H9 (cell line): ENCODE measurements at places on chromosomes 2 and 18.

DNA sequence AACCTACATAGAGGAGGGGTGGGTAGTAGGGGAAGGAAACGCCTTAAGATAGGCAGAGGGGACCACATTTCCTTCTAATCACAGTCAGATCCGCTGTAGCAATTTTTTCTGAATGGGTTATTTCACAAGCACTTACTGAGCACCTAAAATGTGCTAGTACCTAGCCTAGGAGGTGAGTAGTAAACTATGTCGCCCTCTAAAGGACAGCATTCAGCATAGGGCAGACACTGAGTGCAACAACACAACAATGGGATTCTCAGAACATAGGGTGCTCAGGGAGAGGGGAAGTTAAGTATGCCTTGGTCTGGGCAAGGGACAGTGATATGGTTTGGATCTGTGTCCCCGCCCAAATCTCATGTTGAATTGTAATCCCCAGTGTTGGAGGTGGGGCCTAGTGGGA is 166.1 kb upstream of the RAB6C start:
- DNase-seq: no peak

GRCh38 chr2:129709001-129709955 is 270.2 kb upstream of the RAB6C start:
- peak; percentile 26 for DNase-seq

- DNase-seq: no peak
Measured at GRCh38 chr2:207223051-207223450, 57.3 kb upstream of the KLF7 start.

DNA sequence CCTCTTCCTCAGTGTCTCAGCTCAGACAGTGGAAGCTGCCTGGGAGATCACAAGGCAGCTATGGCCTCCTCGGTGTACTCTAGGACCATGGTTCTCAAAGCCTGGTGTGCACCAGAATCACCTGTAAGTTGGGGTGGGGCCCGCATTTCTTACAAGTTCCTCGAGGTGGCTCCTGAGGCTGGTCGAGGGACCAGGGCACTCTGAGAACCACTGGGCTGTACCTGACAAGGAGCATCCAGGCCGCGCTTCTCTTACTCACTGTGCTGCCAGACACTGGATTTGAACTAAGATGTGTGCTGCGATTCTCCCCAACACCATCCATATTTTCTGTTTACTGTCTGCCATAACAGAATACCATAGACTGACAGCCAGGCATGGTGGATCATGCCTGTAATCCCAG is 59.5 kb downstream of the DIPK1C start:
- no peak for DNase-seq

DNA sequence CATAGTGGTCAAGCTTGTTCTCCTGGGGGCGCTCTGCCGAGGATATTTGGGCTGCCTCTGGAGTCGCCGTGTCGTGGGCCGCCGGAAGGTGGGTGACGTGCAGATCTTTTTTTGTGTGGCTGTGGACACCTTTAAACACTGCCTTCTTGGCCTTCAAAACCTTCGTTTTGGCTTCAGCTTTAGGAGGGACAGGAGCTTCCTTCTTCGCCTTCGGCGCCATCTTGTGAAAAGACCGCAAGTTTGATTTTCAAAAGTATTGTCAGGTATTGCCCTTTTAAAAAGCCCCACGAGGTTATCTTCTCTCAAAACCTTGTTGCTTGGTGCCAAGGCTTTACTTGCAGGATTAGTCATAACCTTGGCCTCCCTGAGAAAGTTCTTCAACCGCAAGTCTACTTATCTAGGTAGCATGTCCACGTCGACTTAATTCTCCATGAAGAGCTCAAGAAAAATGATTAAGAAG is 20.8 kb downstream of the LAMA3 start:
- DNase-seq: no peak

- DNase-seq: no peak
Measured at GRCh38 chr18:3130344-3130743, 89.4 kb downstream of the MYOM1 start.

- no peak for DNase-seq
Measured at GRCh38 chr2:20622296-20622686, 28.6 kb downstream of the HS1BP3 start.

DNA sequence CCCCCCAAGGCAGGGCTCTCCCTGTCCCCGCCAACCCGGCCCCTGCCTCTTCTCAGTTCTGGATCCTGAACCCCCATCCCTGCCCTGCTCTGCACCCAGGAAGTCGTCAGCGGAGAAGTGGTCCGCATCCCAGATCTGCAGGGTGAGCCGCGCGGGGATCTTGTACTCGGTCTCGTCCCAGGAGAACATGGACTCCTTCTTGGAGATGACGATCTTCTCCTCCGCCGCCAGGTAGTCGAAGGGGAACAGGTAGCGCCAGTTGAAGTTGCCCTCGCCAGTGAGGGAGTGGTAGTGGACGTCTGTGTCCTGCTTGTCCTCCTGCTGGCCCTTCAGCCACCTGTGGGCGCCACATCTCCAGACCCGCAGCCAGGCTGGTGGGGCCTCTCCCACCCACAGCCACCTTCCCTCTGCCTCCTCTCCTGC is 16.3 kb downstream of the OTOF start:
- DNase-seq: peak; percentile 27

DNA sequence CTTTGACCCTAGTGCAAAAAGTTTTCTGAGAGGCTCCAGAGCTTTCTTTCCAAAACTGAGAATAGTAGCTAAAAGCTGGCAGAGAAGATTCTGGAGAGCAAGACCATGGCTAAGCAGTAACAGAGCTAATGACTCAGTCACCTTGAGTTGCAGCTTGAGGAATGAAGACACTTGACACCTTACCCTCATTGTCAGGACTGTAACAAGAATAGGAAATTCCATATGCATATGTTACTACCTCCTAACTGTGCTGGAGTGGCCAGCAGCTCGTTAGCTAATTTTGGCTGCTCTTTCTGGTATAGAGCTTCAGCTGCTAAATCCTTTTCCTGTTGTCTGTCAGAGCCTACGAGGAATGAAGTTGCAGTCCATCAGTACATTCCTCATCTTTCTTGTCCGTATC is 68.6 kb upstream of the LHCGR start:
- no peak for DNase-seq
